ENCODE measurements at places on chromosomes 3 and 15.

GRCh38 chr3:177089110-177089509 is 108.2 kb downstream of the TBL1XR1 start:
- no peak for DNase-seq

DNA sequence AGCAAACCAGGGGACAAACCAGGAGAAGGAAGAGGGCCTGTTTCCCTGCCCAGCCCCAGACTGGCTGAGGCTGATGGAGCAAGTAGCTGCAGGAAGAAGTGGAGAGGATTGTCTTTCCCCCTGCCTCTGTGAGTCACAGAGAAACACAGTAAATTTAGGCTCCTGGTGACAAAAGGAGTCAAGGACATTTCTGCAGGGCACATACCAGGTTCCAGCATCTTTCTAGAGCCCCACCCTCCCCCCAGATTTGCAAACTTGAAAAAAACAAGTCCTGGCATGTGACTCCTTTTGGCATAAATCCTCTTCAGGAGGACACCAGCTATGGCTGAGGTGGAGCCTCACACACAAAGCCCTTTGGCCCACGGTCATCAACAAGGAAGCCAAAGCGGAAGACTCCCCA is 17.8 kb downstream of the PLD1 start:
- no peak for DNase-seq

DNA sequence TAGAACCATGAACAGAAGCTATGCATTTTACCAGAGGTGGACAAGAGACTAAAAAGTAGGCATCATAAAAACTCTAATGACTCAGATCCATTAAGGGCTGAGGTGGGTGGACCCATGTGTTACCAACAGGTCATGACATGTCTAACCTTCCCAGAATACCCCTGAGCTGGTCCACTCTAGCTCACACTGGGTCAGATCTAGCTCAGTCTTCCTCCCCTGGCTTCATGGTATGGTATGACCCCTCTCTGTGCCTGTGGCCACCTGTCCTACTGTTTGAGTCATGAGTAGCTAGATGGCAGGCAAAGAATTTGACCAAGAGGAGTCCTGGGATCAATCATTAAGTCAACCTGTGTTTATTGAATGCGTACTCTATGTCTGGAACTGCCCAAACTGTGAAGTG is 340.4 kb downstream of the EPHB1 start:
- DNase-seq, result no peak

DNA sequence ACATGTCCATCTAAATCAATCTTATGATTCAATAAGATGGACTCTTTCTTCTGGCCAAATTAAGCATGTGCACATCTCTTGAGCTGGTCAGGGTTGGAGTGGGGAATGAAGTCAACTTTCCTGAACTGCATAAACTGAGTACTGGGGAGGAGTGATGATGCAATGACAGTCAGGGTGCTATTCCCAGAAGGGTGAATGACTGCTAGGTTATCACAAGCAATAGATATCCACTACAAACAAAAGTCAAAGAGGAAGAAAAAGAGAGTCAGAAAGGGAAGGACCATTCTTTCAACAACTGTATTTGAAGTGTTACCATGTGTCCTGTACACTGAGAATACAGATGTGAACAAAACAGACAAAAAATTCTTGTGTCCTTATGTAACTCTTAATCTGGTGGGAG is 70.0 kb downstream of the ALCAM start:
- DNase-seq, result no peak

- DNase-seq, result no peak
These were observed 40.9 kb downstream of the SNTN start for GRCh38 chr3:63693351-63693750.

DNA sequence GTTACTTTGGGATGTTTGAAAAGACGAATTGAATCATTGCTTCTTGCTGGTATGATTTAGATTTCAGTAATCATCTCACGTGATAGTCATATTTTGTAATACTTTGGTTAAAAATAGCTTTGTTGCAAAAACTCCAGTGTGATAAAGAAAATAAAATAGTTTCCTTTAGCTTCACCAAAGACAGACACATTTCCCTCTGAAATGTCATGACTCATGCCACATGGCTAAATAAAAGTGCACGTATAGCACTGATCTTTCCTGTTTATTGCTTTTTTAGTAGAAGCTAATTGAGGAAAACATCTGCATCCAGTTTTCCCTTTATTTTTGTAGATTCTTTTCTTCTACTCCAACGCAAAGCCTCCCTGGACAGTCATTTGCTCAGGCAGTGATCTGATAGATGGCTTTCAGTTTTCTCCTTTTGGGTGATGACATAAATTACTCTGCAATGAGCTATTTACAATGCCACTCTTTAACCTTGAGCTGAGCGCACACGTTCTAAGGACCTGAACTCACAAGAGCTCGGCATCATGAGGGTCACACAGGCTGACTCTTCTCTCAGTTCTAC is 84.9 kb downstream of the ARNT2 start:
- no peak for DNase-seq

GRCh38 chr3:174199696-174200095 is 659.4 kb upstream of the NAALADL2 start:
- DNase-seq, result no peak

DNA sequence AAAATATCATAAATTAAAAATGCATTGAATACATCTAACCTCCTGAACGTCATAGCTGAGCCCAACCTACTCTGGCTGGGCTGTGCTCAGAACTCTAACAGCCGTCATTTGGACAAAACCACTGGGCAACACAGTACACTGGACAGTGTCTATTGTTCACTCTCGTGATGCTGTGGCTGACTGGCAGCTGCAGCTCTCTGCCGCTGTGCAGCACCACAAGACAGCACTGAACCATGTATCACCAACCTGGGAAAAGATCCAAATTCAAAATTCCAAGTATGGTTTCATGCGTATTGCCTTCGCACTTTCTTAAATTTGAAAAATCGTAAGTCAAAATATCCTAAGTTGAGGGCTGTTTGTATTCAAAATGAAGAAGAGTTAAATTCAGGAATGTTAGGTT is 145.1 kb upstream of the CNTN4 start:
- DNase-seq, result no peak

- no peak for DNase-seq
These were observed 27.0 kb downstream of the HMCES start for GRCh38 chr3:129305592-129306091.

DNA sequence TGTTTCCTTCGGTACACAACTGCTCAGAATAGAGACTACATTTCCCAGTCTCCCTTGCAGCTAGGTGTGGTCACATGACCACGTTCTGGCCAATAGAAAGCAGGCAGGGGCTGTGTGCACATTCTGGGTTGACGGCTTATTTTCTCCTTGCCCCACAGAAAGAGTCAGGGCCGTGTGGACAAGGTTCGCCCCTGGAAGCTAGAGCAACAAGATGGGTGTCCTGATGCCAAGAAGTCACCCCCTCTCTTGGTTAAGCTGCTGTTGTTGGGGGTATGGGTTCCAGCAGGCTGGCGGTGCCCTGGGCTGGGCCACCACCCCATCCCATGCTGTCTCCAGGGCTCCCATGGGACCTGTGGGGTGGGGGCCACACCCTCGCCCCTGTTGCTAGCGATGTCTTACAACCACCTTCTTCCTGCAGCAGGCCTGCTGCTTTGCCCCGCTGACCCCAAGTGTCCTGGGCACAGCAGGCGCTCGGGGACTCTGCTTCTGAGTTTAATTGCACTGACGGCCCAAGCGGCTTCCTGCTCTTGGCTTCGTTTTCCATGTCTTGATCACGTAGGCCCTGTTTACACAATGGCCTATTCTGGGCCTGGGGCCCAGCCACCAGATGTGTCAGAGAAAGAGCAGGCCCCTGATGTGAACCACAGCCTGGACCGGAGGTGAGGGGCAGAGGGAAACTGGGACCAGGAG is 24.9 kb downstream of the ABTB1 start:
- DNase-seq, result peak; percentile 85

DNA sequence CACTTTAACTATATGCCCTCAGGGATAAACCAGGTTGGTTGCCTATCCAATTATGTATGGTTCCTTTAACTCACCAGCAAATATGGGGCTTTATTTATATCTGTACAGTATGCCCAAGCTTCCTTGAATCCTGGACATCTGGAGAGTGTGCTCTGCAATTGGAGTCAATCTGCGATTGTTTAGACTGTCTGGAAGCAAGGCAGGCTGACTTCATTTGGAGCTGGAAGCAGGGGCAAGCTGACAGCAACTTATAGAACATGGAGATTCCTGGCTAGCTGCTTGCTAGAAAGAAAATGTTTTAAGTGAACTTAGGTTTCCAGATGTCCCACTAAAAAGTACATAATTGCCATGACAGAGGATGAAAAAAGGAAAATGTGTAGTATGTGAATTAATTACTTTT is 63.7 kb upstream of the TPRG1 start:
- DNase-seq, result no peak

- no peak for DNase-seq
These were observed 32.4 kb downstream of the TRIM71 start for GRCh38 chr3:32850226-32850625.
